ENCODE measurements at places on chromosomes 7 and 10.

DNA sequence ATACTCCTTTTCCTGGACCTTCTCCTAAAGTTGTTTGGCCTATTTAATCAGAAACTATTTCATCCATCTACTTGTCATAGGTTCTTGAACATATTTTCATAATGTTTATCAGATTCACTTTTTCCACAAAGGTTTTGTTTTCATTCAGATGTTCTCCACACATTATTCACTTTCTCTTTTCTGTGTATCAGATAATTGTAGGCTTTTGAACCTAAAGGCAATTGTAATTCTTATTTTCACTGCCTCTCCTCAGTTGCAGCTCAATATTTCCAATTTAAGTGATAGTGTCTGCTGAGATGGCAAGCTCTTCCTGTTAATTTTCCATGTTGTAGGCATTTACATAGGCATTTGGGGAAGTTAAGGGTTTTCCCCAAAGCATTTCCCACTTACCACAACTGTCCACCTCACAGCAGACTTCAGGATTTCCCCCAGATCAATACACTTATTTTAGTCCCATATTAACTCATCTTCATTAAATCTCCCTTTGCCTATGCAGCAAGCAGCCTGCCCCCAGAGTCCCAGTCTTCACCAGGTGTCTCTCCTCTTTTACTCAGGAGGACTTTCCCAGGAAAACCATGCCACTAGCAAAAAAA, 12.3 kb upstream of the IKZF1 start:
- DNase-seq = no peak

DNA sequence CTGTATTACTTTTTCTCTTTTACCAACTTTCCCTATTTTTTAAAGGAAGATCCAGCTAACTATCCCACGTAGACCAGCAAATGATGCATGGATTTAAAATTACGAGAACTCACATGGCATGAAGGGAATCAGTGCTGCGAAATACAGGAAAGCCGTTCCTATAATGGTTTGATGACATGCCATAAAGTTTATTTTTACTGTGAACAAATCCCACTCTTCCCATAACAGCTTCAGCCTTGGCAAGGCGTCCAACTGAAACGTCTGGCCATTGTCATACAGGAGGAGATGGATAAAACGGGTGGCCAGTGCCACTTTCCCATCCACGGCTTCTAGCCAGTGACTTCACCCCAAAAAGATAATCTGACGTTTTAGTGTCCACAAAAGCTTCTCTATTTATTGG, 106.2 kb upstream of the DDC start:
- no peak for DNase-seq

DNA sequence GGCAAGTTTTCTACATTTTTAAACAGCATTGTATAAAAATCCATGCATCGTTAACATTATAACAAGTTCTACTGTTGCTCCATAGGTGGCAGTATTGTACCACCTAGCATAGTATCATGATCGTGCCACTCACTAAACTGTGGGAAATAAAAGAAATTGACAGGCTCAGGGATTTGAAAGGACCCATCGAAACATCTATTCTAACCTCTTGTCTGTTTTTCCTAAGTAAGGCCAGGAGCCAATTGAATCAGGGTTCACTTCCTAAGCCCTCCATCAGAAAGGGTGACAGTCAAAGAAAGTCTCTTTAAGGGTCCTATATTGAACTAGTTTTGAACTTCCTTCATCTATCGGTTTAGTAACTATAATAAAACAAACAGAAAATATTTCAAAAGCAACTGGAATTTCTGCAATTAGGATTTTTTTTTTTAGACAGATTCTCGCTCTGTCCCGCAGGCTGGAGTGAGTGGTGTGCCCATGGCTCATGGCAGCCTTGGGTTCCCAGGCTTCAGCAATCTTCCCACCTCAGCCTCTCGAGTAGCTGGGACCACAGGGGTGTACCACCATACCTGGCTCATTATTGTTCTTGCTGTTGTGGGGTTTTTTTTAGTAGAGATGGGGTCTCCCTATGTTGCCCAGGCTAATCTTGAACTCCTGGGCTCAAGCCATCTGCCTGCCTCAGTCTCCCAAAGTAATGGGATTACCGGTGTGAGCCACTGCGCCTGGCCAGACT, 9.4 kb downstream of the HACD1 start:
- DNase-seq = no peak

DNA sequence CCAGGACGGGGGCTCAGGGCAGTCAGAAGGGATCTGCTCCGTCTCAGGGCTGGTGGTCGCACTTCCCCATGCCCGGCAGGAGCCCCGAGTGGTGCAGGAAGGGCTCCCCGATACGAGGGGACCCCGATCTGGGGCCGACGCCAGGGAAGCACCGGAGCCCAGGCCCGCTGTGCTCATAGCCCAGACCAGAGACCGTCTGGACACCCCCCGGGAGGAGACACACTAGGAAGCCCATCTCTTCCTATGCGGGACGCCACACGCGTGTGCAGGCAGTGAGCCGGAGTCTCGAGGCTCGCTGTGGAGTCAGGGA, 39.7 kb upstream of the PDGFA start:
- DNase-seq = no peak

GRCh38 chr10:43980313-43980712, 331.6 kb upstream of the ZNF32 start:
- DNase-seq = no peak

GRCh38 chr10:106436123-106436715, 728.3 kb downstream of the SORCS1 start:
- DNase-seq = no peak

GRCh38 chr10:59799421-59799820, 46.2 kb upstream of the MRLN start:
- no peak for DNase-seq

DNA sequence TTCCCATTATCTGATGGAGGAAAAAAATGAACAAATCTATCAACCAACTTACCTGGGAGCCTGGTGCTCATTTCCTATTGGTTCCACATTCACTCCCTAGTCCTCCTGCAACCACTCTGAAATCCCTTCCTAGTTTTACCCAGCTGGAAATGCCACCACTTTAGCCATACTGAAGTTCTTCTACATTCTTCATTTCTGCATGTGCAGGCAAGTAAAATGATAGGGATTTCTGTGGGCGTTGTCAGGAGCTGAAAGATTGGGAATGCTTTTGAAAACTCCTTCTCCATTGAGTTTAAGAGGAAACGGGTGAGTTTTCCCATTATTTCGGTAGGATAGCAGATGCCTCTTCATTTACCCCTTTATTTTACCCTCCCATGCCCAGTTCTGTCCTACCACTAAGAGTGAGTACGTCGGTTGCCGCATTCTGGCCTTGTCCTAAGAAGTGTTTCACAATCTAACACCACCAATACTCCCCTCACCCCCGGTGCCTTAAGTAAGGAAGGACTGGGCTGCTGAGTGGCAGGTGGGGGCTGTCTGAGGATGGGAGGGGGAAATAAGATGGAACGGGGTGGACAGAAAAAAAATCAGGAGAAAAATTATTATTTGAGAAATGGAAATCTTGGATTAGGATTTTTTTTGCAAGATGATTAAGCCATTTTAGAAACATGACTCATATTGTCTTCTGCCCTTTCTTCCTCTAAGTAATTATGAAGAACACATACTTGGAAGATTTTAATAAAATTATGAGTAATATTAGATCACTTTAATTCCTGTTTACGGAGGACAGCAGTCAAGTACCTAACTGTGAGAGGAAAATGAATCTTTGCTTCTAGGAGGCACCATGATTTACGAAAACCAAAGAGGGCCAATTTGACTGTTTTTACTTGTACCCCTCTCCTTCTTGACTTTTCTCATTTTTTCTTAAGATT, 13.2 kb upstream of the TAS2R60 start:
- DNase-seq = no peak

GRCh38 chr7:77799078-77799964, 748 bp downstream of the PHTF2 start:
- DNase-seq = no peak

Data from stimulated activated CD8-positive, alpha-beta memory T cell treated with anti-CD3 and anti-CD28 coated beads, Interleukin-7, amount 100 ng/mL, for 1 hour (primary cell).